ENCODE measurements at places on chromosomes 13 and 19. TPM values are rescaled to one million over a fixed set of nuclear protein-coding genes. Genes with fewer than 3 reads are reported as not detected.

DNA sequence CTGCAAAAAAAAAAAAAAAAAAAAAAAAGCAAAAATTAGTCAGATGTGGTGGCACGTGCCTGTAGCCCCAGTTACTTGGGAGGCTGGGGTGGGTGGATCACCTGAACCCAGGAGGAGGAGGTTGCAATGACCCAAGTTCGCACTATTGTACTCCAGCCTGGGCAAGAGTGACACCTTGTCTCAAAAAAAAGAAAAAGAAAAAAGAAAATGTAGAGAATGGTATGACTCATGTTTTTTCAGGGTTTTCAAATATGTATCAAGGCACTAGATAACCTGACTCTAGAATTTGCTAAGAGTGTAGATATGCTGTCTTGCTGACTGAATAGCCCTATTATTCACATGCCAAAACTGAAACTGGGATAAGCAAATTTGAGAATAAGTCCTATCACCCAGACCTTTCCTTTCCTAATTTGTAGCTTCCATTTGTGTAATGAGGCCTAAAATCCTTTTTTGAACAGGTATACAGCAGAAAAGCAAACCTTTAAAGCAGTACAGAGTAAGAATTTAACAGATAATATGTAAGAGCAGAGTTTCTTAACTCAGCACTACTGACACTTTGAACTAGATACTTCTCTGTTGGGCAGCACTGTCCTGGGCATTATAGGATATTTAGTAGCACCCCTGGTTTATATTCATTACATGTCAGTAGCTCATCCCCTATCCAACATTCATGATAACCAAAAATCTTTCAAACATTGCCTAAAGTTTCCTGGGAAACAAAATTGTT, 108.6 kb downstream of the ELF1 start:
- H3K36me3 ChIP-seq, result no peaks in the 10 kb centered on the region
- H3K27ac ChIP-seq, result no peak overlapping the region
- no peaks in the 10 kb centered on the region for H3K4me1 ChIP-seq
- no peak overlapping the region for H3K4me3 ChIP-seq
- no peaks in the 10 kb centered on the region for H3K27me3 ChIP-seq
- DNase-seq, result no peak

The MAMSTR gene
- 0.56 TPM for total RNA-seq

DNA sequence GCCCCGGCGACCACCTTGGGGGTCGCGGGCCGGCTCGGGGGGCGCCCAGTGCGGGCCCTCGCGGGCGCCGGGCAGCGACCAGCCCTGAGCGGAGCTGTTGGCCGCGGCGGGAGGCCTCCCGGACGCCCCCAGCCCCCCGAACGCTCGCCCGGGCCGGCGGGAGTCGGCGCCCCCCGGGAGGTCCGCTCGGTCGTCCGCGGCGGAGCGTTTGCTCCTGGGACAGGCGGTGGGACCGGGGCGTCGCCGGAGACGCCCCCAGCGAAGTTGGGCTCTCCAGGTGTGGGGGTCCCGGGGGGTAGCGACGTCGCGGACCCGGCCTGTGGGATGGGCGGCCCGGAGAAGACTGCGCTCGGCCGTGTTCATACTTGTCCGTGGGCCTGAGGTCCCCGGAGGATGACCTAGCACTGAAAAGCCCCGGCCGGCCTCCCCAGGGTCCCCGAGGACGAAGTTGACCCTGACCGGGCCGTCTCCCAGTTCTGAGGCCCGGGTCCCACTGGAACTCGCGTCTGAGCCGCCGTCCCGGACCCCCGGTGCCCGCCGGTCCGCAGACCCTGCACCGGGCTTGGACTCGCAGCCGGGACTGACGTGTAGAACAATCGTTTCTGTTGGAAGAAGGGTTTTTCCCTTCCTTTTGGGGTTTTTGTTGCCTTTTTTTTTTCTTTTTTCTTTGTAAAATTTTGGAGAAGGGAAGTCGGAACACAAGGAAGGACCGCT, 729 bp downstream of the STK11 start:
- peaks cover 8% of the 10 kb centered on the region for H3K36me3 ChIP-seq
- H3K27ac ChIP-seq, result no peak overlapping the region
- DNase-seq, result peak; percentile 50
- no peaks in the 10 kb centered on the region for H3K27me3 ChIP-seq
- peaks cover 47% of the 10 kb centered on the region for H3K4me1 ChIP-seq

DNA sequence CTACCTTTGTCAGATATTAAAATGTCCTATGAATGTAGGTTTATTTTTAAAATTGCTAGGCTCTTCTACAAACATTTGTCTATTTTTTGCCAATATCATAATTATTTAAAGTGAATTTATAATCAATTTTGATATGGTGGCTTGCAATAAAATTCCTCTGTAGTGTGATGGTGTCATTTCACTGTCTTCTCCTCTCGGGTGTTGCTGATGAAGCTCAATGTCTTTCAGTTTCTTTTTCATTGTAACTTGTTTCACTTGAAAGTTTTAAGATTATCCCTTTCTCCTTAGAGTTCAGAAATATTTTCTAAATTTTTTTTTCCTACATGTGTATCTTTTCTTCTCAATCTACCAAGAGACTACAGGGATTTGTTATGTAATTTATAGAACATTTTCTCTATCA, 267.1 kb upstream of the EDNRB start:
- H3K4me3 ChIP-seq, result no peak overlapping the region
- H3K4me1 ChIP-seq, result no peaks in the 10 kb centered on the region
- H3K27me3 ChIP-seq, result no peaks in the 10 kb centered on the region
- H3K27ac ChIP-seq, result no peak overlapping the region
- H3K36me3 ChIP-seq, result no peaks in the 10 kb centered on the region
- no peak for DNase-seq

GRCh38 chr13:109628251-109628699, 158.1 kb downstream of the IRS2 start:
- no peaks in the 10 kb centered on the region for H3K36me3 ChIP-seq
- H3K27ac ChIP-seq, result no peak overlapping the region
- no peaks in the 10 kb centered on the region for H3K27me3 ChIP-seq
- H3K4me1 ChIP-seq, result no peaks in the 10 kb centered on the region
- H3K4me3 ChIP-seq, result no peak overlapping the region
- no peak for DNase-seq

The ZNF208 gene
- 1.2 TPM for total RNA-seq

The RNF113B gene
- not detected for total RNA-seq

The CPAMD8 gene
- total RNA-seq, result 4.9 TPM

- no peak overlapping the region for H3K27ac ChIP-seq
- DNase-seq, result no peak
- no peak overlapping the region for H3K4me3 ChIP-seq
Measured at GRCh38 chr19:11322269-11323024, 17.0 kb downstream of the RAB3D start.

The ATCAY gene
- not detected for total RNA-seq

- H3K4me3 ChIP-seq, result no peak overlapping the region
- no peak overlapping the region for H3K27ac ChIP-seq
- no peaks in the 10 kb centered on the region for H3K36me3 ChIP-seq
- no peaks in the 10 kb centered on the region for H3K4me1 ChIP-seq
- DNase-seq, result peak; percentile 54
Measured at GRCh38 chr19:50537769-50538230, 24.1 kb upstream of the ASPDH start.

DNA sequence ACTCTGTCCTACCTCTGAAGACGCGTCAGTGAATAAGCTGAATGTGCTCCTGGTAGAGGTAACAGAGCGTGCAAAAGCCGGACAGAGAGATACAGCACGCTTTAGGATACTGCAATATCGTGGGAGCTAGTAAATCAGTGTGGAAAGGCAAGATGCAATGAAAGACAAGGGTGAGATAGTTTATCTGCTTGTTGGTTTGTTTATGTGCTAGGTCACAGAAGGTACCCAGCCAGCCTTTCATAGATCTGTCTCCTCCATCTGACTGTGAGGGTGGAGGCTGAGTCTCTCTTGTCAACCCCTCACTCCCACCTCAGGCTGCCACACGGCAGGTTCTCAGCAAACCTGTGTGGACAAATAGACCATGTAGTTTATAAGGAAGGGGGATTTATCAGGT, 904 bp upstream of the GIPC1 start:
- H3K27me3 ChIP-seq, result no peaks in the 10 kb centered on the region
- no peak overlapping the region for H3K4me3 ChIP-seq
- no peak overlapping the region for H3K27ac ChIP-seq
- H3K4me1 ChIP-seq, result peaks cover 24% of the 10 kb centered on the region

- no peaks in the 10 kb centered on the region for H3K4me1 ChIP-seq
- no peaks in the 10 kb centered on the region for H3K27me3 ChIP-seq
- no peak for DNase-seq
- no peak overlapping the region for H3K27ac ChIP-seq
- no peaks in the 10 kb centered on the region for H3K36me3 ChIP-seq
- H3K4me3 ChIP-seq, result no peak overlapping the region
Measured at GRCh38 chr13:45833663-45834375, 17.7 kb downstream of the SIAH3 start.

GRCh38 chr13:48858122-48858902, 117.4 kb upstream of the FNDC3A start:
- H3K27me3 ChIP-seq, result no peaks in the 10 kb centered on the region
- H3K27ac ChIP-seq, result no peak overlapping the region
- H3K4me1 ChIP-seq, result no peaks in the 10 kb centered on the region
- H3K36me3 ChIP-seq, result no peaks in the 10 kb centered on the region

DNA sequence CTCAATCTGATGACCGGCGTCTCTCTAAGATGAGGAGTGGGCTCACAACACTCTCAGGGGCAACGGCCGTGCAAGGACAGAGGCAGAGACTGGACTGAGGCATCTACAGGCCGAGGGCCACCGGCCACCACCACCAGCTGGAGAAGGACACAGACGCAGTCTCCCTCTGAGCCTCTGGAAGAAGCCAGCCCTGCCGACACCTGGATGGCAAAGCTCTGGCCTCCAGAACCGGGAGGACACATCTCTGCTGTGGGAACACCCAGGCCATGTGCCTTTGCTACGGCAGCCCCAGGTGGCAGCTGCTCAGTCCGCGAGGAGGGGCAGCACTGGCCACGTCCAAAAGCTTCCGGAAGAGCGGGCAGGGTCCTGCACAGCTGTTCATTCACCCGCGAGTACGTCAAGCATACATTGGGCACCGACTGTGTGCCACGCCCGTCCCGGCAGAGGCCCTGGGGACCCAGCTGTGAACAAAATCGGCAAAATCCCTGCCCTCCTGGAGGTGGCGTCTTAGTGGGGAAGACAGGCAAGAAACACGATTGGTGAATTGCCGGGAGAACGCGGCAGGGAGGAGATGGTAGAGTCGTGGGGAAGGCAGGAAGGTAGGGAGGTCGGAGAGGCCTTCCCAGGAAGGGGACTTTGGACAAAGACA, 17.1 kb downstream of the C2CD4C start:
- no peaks in the 10 kb centered on the region for H3K36me3 ChIP-seq
- no peaks in the 10 kb centered on the region for H3K27me3 ChIP-seq
- H3K27ac ChIP-seq, result no peak overlapping the region

The TYROBP gene
- total RNA-seq, result 469 TPM

The TMEM238 gene
- 2.9 TPM for total RNA-seq

GRCh38 chr19:34337739-34338138, 27.3 kb upstream of the GPI start:
- no peak for DNase-seq
- H3K4me1 ChIP-seq, result no peaks in the 10 kb centered on the region

The GARIN5B gene
- not detected for total RNA-seq

DNA sequence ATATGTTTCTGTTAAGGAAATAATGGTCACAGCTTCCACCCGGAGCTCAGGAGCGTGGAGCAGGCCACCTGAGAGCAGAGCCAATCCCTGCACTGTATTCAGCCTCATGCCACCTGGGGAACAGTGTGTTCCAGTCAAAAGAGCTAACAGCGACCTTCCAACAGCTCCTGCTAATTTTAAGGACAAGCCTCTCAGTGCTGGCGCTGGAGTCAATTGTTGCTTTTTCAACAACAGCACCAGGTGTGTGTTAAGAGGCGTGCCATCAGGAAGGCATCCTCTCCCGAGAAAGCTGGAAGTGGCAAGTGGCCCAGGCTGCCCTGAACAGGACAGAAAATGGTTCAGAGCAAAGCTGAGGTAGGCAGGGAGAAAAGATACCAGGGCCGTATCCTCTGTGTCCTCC, 102.0 kb downstream of the CACNA1A start:
- H3K36me3 ChIP-seq, result no peaks in the 10 kb centered on the region
- no peak overlapping the region for H3K27ac ChIP-seq
- no peak overlapping the region for H3K4me3 ChIP-seq
- H3K4me1 ChIP-seq, result no peaks in the 10 kb centered on the region
- no peak for DNase-seq

- no peak overlapping the region for H3K4me3 ChIP-seq
- H3K27me3 ChIP-seq, result no peaks in the 10 kb centered on the region
- DNase-seq, result peak; percentile 83
- no peak overlapping the region for H3K27ac ChIP-seq
- peaks cover 2% of the 10 kb centered on the region for H3K4me1 ChIP-seq
Measured at GRCh38 chr13:99442273-99442895, 58.9 kb upstream of the TM9SF2 start.

GRCh38 chr13:99057310-99057975, 79.6 kb upstream of the DOCK9 start:
- H3K27me3 ChIP-seq, result no peaks in the 10 kb centered on the region
- no peak overlapping the region for H3K4me3 ChIP-seq
- DNase-seq, result no peak
- H3K27ac ChIP-seq, result no peak overlapping the region
- no peaks in the 10 kb centered on the region for H3K36me3 ChIP-seq
- peaks cover 33% of the 10 kb centered on the region for H3K4me1 ChIP-seq

DNA sequence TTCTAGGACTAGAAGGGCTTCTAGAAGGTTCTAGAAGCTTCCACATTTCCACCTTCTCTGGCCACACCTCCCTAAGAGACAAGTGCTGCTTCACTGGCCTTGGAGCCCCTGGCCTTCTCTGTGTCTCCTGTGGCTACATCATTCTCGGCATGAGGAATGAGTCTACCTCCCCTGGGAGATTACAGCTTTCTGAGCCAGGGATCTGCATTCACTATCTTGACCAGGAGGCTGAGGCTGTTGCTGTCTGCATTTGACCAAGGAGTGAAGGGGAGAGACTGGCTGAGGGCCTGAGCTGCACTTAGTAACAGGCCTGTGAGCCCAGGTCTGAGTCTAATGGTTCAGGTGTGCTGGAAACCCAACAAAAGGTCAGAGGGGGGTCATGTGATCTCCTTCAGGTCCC, 5.3 kb downstream of the CPAMD8 start:
- peaks cover 3% of the 10 kb centered on the region for H3K27me3 ChIP-seq
- DNase-seq, result no peak

GRCh38 chr13:63501702-63502101, 2086.1 kb upstream of the PCDH20 start:
- H3K36me3 ChIP-seq, result no peaks in the 10 kb centered on the region
- no peaks in the 10 kb centered on the region for H3K4me1 ChIP-seq
- no peak overlapping the region for H3K4me3 ChIP-seq
- no peaks in the 10 kb centered on the region for H3K27me3 ChIP-seq

DNA sequence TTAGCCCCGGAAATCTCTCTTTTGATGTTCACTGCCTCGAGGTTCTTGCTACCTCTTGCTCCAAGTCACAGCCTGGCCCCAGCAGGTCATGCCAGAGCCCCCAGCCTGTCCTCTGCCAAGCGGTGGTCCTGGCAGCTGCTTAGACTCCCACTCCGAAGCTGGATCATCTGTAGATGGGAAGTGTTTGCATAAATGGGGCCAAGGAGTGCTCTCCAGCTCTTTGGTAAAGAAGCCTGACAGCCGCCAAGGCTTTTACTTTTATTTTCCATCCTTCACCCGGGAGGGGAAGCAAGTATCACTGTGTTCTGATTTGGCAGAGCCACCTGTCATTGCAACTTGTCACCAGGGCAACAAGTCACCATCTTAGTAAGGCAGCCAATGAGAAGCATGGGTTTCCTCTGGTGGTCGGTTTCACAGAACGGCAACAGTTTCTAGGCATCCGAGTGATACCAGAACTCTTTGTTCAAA, 10.6 kb upstream of the RETN start:
- H3K36me3 ChIP-seq, result no peaks in the 10 kb centered on the region
- peak; percentile 75 for DNase-seq
- peaks cover 15% of the 10 kb centered on the region for H3K4me1 ChIP-seq
- peak overlapping the region; percentile 24 for H3K27ac ChIP-seq
- H3K27me3 ChIP-seq, result no peaks in the 10 kb centered on the region
- H3K4me3 ChIP-seq, result no peak overlapping the region

- H3K4me1 ChIP-seq, result peaks cover 4% of the 10 kb centered on the region
- no peaks in the 10 kb centered on the region for H3K36me3 ChIP-seq
- DNase-seq, result no peak
- H3K27ac ChIP-seq, result no peak overlapping the region
- no peak overlapping the region for H3K4me3 ChIP-seq
Measured at GRCh38 chr13:102587916-102588315, 8.9 kb upstream of the TPP2 start.
